ENCODE measurements at places on chromosomes 3 and 15.
A peak's percentile ranks its signal among the peaks of the same experiment; 100 is the strongest.

DNA sequence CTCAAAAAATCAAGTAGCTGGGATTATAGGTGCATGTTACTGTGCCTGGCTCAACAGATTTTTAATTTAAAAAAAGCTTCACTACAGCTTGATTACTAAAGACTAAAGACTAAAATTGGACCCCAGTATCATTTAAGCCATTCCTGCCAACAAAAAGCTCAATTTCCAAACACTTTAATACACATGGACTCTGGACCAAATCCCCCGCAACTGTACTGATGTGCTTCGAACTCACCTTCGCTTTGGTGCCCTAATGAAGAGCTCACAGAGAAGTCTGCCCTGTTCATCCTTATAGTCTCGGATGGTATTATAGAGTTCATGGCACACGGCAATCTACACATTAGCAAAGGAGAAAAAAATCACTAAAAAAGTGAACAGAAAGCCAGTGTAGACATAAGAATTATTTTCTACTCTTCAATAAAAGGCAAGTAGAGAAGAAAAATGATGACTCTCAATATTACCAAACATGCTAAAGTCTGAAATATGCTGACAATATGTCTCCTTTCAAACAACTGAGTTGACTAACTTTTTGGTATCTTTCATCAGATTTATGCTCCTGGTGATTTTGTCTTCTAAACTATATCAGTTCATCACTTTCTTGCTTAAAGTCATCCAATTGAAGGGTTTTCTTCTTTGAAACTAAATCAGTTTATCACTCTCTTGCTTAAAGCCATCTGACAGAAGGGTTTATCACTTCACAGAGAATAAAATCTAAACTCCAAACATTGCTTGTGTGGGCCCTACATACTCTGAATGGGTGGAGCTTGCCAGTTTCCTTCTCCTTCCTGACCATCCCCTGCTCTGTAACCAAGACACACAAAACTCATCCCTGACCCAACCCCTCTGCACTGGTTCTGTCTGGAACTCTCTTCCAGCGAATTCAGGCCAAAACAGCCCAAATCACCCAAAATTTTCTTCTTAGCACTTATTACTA is 7.2 kb downstream of the PBRM1 start:
- no peak for DNase-seq

DNA sequence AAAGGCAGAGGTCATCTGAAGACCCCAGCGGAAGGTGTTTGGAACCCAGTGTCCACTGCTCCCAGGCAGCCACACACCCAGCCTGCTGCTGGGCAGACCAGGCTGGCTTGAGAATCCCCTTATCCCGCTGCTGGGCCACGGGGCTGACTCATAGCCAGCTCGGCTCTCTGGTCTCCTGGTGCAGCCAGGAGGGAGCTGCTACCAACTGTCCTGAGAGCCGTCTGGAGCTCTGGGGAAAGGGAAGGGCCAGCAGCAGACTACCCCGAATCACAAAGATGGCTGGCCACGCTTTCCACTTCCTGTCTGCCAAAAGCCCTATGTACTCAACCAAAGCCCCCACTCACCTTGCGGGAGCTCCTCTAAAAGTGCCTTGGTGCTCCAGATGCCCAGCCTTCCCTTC is 38.3 kb downstream of the WHAMM start:
- peak; percentile 28 for DNase-seq

DNA sequence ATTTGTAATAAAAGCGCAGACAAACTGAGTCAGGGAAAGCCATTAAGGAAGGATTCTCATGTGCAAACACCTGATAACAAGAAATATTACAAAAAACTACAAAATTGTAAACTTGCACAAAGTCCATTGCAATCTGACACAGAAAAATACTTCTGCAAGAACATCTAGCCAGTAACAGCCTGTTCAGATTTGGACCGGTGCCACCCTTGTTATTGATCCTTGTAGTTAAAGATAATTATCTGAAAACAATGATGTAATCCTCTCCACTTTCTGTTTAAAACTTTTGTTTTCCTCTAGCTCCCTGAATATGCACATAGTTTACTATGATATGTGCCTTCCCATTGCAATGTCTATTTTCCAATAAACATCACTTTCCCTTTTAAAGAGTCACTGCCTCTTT is 1090.2 kb downstream of the PLOD2 start:
- DNase-seq = no peak

DNA sequence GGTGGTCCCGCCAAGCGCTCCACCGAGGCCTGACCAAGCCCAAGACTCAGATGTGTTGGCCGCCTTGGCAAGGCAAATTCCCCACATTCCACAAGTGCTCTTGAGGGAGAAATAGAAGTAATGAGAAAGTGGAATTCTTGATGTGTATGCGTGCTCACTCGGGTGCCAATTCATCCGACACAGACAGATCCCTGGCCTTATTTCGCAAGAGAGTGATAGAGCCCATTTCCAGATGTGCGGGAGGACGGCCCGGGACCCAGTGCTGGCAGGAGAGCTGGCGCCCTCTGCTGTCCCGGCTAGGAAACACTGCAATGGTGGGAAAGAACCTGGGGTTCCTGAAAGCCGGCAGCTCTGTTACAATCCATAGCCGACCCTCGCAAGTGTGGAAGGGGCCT is 76.0 kb downstream of the HMG20A start:
- DNase-seq = peak; percentile 95

Data from iris pigment epithelial cell (primary cell).